Esophagus squamous epithelium (tissue), 5 donors: ENCODE measurements at places on chromosomes 16 and 17. TPM values are rescaled to one million over a fixed set of nuclear protein-coding genes. Genes with fewer than 3 reads are reported as not detected.

The SCNN1B gene
- 24.9 TPM for total RNA-seq

DNA sequence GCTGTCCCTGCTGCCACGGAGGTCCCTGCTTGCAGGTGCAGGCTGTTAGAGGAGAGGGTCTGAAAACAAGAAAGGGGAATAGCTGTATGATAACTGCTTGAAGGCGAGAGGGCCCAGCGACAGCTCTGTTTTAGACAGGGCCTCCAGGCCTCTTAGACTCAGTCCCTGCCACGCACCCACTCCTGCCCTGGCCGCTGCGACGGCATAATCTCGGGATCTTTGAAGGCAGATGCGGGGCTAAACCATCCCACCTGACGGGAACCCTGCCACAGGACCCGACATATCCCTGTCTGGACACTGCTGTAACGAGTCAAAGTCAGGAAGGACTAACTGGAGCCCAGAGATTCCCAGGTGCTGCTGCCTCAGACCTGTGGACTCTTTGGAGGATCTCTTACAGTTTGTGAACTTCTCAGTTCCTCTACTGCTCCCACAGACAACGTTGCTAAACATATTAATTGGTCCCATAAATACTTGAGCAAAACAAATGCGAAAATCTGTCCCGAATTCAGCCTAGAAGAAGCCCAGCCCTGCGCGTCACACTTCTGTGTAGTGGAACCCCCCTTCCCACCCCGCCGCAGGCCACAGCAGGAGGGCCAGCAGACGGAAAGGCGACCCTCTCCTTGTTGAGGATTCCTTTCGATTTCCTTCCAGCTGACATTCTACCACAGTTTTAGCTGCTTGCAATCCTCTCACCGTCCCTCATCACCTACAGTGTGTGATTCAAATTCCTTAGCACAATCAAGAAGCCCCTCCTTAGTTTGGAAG is 998 bp upstream of the TMEM11 start:
- no peak for DNase-seq

DNA sequence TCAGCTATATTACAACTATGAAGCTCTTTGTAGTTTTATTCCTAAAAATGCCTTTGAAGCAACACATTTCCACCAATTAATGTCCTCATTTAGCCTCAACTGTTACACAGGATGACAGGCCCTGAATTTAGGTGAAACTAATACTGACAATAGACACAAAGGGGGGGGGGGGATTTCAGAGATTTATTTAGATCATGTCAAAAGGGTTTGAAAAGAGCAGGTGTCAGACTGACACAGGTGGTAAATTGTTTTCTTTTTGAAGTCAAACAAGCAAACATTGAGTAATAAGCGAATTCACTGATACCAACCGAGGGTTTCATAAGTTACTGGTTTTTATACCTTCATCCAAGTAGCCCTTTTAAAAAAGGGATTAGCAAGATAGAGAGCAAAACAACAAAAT is 40.8 kb downstream of the KANSL1 start:
- DNase-seq, result no peak

- no peak for DNase-seq
Measured at GRCh38 chr17:14451729-14452191, 150.9 kb downstream of the HS3ST3B1 start.

DNA sequence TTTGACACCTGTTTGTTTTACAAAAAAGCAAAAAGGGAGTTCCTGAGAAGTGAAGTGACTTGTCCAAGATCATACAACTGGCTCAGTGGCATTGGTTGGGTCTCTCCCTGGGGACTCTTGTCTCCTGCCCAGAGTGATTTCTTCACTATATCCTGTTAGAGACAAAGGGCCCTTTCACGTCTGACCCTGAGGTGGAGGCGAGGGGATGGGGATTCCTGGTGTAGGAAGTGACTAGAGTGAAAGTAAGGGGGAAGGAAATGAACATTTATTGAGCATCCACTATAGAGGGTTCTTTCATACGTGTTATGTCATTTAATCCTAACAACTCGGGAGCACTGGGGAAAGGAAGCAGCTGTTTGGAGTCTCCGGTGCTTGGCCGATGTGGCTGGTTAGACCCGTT is 9.0 kb downstream of the ITGB3 start:
- no peak for DNase-seq

DNA sequence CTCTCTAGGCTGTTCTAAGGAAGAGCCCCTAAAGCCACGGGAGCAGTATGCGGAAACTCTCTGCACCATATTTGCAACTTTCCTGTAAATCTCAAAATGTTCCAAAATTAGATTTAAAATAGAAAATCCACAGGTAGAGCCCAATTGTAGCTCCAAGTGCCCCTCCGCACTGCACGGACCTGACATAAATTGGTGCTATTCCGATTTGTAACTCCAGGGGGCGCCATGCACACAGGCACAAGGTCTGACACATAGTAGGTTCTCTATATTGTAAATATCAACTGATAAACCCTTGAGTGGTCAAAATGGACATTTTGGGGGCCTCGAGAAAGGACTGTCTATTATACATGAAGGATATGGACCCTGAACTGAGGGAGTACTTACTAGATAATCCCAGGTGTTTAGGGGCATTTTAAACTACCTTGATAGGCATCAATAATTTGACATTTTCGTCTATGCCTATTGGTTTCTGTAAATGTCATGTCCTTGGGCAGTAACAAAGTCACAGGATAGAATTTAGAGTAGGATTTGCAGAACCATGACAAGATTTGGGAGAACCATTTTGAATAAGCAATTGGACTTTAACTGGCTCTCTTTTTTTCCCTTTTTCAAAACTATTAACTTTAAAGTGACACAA is 36.6 kb upstream of the TMEM132E start:
- DNase-seq, result no peak

GRCh38 chr16:67760956-67761230 is 41.8 kb upstream of the GFOD2 start:
- no peak for DNase-seq

DNA sequence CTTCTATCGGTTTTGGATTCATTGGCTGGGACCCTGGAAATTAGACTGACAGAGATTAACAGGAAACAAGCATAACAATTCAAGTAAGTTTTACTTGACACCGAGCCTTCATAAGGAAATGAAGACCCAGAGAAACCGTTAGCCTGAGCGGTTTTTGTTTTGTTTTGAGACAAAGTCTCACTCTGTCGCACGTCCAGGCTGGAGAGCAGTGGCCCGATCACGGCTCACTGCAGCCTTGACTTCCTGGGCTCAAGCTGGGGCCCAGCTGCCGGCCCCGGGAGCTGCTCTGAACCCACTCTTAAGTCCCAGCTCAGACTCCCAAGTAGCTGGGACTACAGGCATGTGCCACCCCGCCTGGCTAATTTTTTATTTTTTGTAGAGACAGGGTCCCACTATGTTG is 321.3 kb downstream of the SEC14L1 start:
- DNase-seq, result no peak
